ENCODE measurements at places on chromosomes 1 and 21.

DNA sequence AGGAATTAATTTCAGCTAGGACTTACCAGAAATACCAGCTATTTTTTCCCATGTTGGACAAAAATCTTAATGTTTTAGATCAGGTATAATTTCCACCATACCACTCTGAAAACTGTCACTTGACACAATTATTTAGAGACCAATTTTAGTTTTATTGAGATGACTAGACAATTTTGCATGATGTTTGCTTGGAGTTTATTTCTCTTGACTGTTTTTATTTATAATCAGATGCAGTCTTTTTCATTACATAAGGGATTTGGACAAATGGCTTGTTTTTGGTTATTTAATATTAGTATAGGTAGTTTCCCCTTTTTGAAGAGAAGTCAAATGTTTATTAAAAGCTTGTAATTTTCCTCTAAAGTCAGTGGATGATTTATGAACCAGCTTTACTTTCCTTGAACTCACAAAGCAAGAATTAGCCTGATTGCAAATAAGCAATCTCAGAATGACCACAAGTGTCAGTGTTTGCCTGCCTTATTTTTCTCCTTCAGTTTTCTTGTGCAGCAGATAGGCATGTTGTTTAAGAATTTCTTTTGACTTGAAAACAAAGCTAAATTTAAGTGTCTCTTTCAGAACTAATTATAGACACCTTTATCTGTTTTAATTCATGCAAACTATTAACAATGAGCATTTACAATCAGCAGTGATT is 3.8 kb upstream of the B3GALT2 start:
- DNase-seq, result no peak

- DNase-seq, result no peak
These were observed 19.1 kb upstream of the SLC35F3 start for GRCh38 chr1:233885196-233885920.

GRCh38 chr1:53087332-53088285 is 25.6 kb downstream of the PODN start:
- DNase-seq, result no peak

- no peak for DNase-seq
These were observed 4.8 kb downstream of the INKA2 start for GRCh38 chr1:111734426-111734825.

GRCh38 chr1:158371188-158371953 is 17.7 kb downstream of the CD1E start:
- no peak for DNase-seq

DNA sequence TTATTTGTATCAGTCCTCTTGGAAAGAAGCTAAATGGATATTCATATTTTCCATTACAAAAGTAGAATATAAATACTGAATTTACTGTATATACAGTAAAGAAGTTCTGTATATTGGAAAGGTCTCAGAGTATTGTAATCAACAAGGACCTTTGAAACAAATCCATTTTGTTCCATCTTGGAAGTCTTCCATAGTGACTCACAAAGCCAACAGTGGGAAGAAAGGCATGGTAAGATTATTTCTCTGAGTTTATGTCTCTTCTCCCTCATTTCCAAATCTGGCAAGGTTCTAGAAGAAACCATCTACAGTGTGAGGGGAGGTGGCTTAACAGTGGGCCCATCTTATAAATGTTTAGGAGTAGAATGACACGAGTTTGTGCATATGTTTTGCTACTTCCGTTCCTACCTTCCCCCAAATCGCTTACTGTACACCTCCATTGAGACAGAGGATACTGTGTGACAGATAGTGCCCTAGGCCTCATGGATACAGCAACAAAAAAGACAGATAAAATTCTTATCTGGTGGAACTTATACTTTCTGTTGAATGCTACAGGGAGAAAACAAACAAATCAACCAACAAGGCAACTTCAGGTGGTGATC is 22.1 kb upstream of the SSX2IP start:
- no peak for DNase-seq
